HCT116 (cell line): ENCODE measurements at places on chromosomes 12 and 14.

DNA sequence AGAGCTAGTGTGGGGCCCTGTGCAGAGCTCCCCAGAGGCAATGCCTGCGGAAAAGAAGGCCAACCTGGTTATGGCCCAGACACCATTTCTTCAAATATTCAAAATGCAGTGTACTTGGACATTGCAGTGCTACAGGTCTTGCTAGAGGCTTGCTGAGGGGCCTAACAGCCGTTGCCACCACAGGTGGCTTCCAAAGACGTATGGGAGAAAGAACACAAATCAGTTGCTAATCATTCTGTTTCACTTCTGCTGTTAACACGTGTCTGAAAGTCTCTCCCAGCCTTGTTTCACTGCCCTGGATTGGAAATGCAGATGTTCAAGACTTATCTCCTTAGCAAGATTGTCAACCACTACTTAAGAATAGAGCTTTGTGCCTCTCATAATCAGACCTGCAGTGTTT is 925.9 kb downstream of the GALC start:
- DNase-seq = no peak

- DNase-seq = no peak
Observed at GRCh38 chr14:53545217-53545616, 392.1 kb upstream of the DDHD1 start.

DNA sequence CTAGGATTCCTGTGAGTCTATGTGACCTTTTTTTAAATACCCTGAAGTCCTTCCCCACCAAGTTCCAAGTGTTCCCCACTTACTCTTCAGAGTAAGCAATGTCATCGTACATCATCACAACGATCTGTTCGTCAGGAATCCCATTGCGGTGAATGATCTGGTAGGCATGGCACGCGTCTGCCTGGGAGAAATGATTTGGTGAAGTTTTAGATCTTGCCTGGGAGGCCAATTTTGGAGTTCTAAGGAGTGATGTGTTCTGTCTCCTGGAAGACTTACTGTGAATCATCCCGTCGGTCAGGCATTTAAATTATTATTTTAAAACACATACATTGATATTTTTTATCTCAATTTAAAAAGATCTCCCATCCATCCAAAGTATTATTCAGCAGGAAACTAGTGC is 29.8 kb downstream of the LGMN start:
- DNase-seq = no peak

DNA sequence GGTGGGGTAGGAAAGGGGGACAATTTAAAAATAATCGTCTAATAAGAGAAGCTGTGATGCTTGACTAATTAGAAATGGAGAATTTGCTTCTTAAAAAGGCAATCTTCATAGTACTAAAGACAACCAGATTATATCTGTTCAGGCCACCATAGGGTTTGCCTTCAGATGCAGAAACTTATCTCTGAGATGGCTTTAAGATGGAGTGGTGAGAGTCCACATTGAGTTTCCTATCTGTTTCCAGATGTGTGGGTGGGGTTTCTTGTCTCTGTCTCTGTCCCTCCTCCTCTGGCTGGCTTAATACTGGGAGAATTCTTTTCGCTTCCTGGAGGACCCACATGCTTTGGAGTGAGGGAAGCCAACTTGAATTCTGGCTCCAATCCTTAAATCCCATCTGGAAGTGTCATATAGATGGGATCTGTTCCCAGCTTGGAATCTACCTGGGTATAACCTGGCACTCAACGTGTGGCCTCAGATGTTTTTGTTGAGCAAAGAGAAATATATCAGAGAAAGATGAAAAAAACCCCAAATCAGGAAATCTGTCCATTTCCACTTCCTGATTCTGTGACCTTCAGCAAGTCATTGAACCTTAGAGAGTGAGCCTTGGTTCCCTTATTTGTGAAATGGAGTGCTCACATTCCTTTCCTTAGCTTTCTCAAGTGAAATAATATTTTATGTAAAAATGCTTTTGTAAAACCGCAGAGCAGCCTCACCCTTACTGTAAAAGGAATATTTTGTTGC is 66.4 kb downstream of the CHST11 start:
- DNase-seq = no peak

DNA sequence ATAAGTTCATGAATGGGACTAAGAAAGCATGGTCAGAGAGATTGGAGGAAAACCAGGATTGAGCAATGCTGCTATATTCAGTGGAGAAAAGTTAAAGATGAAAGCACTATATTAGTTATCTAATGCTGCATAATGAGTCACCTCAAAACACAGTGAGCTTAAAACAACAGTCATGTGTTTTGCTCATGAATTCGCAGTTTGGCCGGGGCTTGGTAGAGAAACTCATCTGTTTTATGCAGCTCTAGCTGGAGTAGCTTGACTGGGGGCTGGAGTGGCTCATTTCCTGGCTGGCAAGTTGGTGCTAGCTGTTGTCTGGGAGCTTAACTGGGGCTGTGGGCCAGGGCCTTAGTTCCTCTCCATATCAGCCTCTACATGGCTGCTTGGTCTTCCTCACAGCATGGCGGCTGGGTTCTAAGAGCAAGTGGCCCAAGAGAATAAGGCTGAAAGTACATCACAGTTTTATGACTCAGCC is 90.1 kb downstream of the ADCK1 start:
- no peak for DNase-seq

DNA sequence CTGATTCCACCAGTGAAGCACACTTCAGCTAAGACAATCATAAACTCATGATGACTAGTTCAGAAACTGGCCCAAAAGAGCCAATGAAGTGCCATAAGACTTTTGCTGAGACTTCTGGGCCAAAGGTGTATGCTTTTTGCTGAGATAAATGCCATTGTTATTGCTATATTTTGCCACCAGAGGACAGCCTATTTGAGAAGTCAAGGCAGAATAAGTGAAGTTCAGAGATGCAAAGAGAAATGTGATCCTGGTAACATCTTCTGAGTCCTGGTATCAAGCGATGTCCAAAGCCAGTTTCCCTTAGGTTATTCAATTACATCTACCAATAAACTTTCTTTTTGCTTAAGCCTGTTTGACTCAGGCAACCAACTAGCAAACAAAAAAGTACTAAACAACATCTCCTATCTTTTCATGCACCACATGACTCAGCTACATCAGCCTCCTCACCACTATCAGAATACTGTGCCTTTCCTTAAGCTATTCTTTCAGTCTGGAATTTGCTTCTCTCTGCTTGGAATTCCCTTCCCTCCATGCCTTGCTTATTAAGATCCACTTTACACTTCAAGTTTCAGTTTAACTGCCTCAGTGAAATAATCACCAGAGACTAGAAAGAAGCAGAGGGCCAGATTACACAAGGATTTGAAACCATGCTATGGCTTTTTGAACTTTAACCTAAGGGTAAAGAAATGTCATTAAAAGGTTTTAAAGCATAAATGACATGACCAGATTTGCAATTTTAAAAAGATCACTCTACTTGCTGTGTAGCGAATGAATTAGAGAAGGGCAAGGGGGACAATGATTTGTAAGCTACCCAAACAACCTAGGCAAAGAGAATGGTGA is 14.0 kb downstream of the CRY1 start:
- no peak for DNase-seq

- no peak for DNase-seq
Observed at GRCh38 chr12:70895956-70896355, 24.6 kb downstream of the PTPRR start.
